Type B pancreatic cell (in vitro differentiated cells): ENCODE measurements at places on chromosomes 3 and 15.

DNA sequence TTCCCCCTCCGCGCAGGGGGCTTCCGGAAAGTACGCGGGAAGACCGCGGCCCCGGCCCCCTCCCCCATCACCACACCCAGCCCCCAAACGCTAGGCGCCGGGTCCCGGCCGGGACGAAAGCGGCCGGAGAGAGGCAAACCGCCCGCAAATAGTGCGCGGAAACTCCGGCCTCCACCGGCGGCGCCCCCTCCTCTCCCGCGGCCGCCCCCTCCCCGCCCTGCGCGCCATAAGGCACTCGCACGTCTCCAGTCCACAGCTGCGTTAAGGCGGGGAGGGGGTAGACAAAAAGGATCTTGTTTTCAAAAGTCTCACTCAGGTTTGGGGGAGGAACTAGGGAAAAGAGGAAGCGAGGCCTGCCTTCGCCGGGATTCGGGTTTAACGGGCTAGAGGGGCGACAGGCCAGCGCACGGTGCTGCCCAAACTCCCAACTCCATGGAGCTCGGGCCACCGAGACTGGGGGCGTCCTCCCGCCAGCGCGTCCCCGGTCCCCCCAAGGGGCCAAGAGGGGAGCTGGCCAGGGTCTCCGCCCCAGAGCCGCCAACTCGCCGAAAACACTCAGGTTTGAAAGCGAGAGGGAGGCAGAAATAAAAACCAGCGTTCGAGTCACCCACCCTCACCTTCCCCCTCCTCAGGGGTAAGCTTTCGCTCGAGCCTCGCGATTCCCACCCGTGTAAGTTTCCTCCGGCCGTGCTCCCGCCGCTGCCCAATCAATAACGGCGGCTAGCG, 1.8 kb downstream of the ANP32A start:
- DNase-seq = no peak

DNA sequence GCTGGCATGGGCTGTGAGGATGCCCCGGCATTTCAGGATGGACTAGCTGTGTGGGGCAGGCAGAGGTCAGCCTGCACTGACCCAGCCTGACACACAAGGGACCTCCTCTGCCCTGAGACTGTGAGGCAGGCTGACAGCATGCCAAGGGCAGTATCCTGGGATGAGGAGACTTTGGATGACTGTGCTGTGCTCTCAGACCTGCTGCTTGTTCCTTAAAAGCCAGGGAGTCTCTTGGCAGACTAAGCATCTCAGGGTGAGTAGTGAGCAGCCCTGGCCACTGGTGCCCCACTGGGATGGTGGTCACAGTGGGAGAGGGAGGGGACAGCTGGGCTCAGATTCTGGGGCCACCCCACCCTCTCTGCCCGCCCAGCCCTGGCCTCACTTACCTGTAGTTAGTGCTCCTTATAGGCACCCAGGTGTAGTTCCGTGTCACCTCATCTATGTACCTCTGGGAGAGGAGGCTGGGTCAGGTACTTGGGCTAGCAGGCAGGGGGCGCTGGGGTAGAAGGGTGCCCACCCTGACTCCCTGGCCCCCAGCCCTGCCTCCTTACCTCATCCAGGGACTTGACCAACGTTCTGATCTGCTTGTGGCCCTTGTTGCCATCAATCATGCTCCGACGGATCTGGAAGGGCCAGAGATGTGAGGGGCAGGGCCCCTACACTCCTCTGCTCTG, 16.1 kb upstream of the TMEM115 start:
- no peak for DNase-seq

DNA sequence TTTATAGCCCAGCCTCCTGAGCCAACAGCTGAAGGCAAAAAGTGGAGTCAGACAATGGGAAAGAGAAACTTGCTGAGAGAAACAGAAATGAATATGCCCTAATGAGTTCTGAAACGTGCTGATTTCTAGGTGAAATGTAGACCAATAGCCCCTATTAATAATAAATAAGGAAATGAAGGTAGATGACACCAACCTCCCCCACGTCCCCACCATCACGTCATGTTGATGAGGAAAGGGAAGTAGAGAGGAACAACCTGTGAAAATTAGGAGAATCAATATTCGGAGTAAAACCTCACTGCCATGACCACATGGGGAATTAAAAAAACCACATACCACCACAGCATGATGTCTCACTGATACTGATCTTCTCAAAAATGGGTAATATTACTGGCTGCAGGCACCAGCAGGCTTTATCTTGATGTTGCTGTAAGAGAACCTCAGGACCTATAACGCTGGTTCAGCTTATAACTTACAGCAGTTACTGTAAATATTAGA, 64.0 kb downstream of the KAT2B start:
- DNase-seq = no peak

GRCh38 chr3:42906848-42907183, 874 bp downstream of the ZNF662 start:
- no peak for DNase-seq

DNA sequence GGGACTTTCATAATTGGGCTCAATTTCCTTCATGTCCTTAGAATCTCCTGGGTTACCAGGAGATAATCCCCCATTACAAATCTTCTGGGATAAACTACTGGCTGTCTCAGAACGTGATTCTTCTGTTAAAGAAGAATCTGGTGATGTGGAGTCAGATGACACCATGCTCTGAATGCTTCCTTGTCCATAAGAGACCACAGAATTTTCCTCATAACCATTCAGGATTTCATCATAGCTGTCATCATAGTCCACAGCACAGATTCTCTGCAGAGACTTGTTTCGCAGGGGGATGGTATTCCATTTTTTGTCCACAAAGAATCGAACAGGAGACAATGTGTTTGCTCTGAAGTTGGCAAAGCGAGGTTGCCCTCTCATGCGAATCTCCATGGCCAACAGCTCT, 109.8 kb upstream of the TSPAN3 start:
- no peak for DNase-seq

GRCh38 chr3:34504775-34505174, 706.3 kb downstream of the PDCD6IP start:
- no peak for DNase-seq

GRCh38 chr3:108453565-108453964, 56.8 kb downstream of the MYH15 start:
- no peak for DNase-seq

DNA sequence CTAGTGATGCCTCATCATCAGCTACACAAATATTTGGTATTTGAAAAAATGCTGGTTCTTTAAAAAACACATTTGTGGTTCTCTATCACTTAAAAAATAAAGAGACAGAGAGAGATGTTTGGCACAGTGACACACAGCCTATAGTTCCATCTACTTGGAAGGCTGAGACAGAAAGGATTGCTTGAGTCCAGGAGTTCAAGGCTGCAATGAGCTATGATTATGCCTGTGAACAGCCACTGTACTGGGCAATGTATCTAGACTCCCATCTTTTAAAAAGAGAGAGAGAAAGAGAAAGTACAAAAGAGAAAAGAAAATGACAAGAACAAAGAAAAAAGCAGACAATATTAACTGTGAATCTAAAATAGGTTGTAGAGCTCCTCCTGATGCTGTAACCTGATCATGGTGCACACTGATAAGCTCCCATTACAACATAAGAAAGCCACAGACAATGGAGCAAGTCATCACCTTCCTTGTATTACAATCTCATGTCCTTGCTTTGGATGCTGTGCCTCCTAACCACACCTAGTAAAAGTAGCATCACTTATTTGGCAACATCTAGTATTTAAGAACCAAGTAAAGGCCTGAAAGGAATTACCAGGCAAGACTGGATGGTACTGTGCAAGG, 31.7 kb upstream of the MAP4 start:
- DNase-seq = no peak

GRCh38 chr3:11810276-11810675, 36.4 kb downstream of the TAMM41 start:
- no peak for DNase-seq

DNA sequence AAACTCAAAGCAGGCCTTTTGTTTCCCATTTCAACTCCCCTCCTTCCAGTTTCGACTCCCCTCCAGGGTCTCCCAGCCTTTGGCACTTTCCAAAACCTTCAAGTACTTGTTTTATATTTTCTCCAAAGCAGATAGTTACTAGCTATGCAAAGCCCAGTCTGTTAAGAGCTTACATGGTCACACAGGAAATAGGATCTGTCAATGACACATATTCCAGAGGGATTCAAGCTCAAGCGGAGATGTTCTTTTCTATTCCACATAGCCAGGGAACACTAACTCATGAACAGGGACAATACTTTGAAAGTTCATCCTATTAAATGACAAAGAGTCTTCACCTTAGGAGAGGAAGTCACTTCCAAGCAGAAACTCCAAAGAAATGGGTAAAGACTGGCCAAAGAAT, 18.6 kb downstream of the SUCLG2 start:
- no peak for DNase-seq

GRCh38 chr15:77486542-77487468, 66.1 kb downstream of the HMG20A start:
- DNase-seq = no peak

- DNase-seq = no peak
Measured at GRCh38 chr3:152300029-152300731, 31.5 kb downstream of the MBNL1 start.

- no peak for DNase-seq
Measured at GRCh38 chr15:99365242-99365641, 114.0 kb downstream of the LRRC28 start.

DNA sequence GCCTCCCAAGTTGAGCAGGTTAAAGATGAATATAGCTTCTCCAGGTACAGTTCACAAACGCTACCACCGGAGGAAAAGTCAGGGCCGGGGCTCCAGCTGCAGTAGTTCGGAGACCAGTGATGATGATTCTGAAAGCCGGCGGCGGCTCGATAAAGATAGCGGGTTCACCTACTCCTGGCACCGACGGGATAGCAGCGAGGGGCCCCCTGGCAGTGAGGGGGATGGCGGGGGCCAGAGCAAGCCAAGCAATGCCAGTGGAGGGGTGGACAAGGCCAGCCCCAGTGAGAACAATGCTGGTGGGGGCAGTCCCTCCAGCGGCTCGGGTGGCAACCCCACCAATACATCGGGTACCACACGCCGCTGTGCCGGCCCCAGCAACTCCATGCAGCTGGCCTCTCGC, 61.4 kb downstream of the SNRK start:
- no peak for DNase-seq

DNA sequence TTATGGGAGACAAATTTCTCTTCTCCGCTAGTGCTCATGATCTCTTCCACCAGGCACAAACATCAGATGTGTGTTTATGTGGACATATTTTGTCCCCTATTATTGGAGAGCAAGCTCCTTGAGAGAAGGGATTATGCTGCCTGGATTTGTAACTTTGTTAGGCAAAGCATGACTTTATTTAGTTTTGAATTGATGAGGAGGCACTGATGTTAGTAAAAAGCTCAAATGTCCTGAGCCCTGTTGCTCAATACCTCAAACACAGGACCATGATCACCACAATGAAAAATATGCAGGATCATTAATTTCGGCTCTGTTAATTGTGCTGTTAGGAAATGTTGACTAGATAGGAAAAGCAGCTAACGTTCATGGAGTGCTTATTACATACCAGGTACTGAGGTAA, 29.1 kb downstream of the SCG5 start:
- DNase-seq = no peak

DNA sequence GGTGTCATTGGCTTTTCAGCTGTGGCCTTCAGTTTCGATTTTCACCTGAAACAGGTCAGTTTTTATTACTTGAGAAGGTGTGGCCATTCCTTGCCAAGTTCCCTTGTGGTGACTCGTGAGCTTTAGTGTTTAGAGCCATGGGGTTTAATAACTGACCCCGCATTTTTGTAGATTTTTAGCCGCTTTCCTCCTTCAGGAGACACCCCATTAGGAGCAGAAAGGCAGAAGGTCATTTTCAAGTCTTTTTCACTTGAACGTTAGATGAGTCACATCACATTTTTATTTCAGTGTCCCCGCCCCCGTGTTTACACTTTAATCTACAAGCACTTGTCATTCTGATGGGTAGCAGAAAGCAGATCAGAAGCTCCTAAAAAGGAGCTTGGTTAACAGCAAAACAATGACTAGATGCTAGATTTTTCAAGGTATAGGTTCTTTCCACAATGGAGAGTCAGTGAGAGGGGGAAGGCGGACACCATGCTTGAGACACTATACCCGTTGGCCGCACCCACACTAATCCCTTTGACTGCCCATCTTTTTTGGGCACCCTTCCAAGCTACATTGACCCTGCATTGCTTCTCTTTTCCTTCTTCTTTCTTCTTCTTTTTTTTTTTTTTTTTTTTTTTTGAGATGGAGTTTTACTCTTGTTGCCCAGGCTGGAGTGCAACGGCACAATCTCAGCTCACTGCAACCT, 132.7 kb downstream of the GHSR start:
- no peak for DNase-seq

DNA sequence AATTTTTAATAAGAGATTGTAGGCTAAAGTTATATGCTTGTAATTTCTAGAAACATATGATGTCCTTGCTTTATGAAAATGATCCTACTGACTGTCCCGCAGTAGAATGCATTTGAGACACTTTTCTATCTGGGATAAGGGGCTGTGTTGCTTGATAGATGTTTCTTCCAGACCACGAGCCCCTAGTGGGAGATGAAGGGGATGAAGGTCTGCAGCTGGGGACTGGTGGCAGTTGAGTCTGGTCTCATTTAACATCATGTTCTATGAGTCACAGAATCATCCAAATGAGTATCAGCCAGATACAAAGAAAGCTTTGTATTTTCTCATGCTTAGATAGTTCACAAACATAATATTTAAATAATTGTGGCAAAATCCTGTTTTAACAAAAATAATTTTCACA, 84.3 kb upstream of the PRTG start:
- DNase-seq = no peak

- DNase-seq = no peak
Measured at GRCh38 chr3:18284716-18285115, 140.4 kb downstream of the SATB1 start.

GRCh38 chr15:77083381-77084160, 12.7 kb upstream of the TSPAN3 start:
- DNase-seq = no peak

GRCh38 chr3:185560676-185561075, 8.3 kb upstream of the LIPH start:
- DNase-seq = no peak

- no peak for DNase-seq
Measured at GRCh38 chr3:54772051-54772450, 155.8 kb downstream of the LRTM1 start.

GRCh38 chr15:77772641-77773402, 140.1 kb upstream of the LINGO1 start:
- DNase-seq = no peak

- no peak for DNase-seq
Measured at GRCh38 chr3:153180860-153181372, 18.9 kb downstream of the RAP2B start.

DNA sequence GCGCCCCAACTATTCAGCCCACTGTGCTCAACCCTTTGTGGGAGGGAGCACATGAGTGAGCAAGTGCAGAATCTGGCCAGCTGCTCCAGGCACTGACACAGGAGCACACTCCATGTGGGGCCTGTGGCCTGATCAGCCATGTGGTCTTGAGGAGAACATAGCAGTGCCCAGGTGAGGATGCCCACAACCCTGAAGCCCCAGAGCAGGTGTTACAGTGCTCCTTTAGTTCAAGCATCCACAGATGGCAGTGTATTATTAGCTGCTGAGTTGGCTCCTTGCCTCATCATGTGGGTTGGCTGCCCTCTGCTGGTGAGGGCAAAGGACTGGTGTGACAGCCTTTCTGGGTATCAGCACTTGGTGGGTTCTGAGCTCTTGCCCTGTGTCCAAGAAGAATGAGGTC, 1588.2 kb downstream of the SI start:
- no peak for DNase-seq

- DNase-seq = no peak
Measured at GRCh38 chr15:48406266-48406891, 75.2 kb downstream of the DUT start.
